ENCODE measurements at places on chromosomes 12 and 14.

DNA sequence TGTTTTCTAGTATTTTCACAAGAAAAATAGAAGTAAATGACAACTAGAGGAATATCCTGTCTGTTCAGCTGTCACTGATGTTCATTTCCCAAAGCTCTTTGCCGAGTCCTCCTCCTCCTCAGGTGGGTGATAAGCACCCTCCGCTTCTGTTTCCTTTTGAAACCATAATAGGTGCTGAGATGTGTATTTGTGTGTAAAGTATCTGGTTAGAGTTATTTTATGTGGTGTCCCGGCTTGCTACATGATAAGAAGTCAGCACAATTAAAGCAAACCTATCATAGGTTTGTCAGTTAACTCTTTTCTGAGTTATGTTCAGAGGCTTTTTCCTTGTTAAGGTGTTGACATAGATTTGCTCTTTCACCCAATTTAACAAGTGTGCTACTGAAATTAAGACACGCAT is 82.4 kb downstream of the PIWIL1 start:
- DNase-seq, result no peak

- DNase-seq, result no peak
Observed at GRCh38 chr14:76779221-76780057, 18.2 kb downstream of the VASH1 start.

- DNase-seq, result no peak
Observed at GRCh38 chr12:15633201-15633600, 156.0 kb downstream of the EPS8 start.

- DNase-seq, result no peak
Observed at GRCh38 chr14:38544776-38545175, 288.9 kb upstream of the CLEC14A start.

GRCh38 chr12:4471256-4471655 is 25.6 kb upstream of the FGF6 start:
- DNase-seq, result no peak

DNA sequence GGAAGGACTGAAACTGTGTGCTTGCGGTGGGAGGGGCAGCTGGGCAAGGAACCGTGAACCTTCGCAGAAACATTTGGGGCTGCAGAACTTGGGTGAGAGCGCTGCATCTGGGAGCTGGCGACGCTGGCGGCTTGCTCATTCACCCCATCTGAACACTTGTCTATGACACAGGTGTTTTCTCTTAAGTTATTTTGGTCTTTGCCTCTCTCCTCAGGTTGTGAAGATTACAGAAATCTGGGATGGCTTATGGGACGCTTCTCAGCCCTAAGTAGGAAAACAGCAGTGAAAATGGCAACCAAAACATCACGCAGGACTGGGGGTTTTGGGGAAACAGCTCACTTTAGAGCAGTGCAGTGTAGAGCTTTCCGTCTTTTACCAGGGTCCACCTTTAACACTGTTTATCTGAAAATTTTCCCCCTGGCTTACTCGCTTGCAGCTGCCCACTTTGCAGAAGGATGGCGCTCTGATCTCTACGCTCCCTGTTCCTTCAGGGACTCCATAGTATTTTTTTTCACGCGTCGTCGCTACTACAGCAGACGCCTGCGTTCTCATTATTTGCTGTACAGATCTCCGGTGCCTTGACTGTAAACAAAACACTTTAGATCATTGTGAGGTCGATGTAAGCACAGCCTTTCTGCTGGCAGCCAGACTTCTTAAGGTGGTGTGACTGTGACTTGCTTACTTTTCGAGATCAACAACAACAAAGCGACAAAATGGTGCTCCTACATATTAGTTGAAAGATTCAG is 2.7 kb upstream of the CDKN1B start:
- DNase-seq, result no peak

GRCh38 chr12:119699199-119699760 is 31.3 kb downstream of the PRKAB1 start:
- DNase-seq, result no peak

- DNase-seq, result no peak
Observed at GRCh38 chr12:34403706-34404376, 381.5 kb downstream of the ALG10 start.

- no peak for DNase-seq
Observed at GRCh38 chr12:38477340-38478090, 160.9 kb downstream of the ALG10B start.

DNA sequence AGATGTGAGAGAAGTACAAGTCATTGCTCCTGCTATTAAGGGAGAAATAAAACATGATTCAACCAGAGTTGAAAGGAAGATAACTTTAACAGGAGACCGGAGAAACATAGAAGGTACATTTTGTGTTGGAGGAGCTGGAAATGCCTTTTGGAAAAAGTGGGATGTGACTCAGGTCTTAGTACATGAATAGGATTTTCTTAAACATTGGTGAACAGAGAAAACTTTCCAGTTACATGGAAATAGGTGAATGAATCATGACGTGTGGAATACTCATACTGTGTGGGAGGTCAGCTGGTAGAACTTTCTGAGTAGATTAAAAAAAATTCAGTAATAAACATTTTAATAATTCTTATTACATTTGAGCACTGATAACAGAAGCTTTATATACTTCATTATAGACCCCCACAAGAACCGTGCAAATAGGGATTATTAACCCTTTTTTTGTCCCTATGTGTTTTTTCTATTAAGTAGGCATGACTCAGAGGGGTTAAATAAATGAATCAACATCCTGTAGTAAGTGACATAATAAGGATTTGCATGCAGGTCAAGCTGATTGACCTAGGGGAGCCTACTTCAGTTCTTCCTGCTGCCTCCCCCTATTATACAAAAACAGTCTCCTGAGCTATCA is 710.5 kb downstream of the NOVA1 start:
- no peak for DNase-seq

DNA sequence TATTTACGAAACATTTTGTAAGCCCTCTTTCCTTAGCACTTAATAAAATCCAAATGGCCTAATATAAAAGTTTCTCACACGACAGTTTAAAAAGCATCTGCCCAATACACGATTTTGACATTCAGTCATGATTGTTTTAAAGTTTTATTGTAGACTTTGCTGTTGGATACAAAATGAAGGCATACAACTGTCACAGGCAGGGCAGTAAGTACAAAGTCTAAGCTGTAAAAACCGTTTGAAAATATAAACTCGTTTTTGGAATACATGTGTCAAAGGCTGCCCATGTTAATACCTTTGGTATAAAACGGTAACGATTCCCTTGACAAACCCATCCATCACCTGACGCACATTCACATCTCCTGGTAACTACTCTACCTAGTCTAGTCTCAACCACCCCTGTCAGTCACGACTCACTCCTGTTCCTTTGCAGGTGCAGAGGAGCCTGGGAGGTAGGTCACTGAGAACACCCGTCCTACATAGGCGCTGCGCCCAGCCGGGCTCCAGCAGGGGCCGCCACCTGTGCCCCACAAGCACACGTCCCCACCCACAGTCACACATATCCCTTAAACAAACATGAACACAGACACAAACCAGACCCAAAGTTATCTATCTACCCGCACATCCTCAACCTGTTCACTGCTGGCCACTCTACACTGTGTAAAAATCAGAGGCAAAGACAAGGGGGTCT is 27.1 kb downstream of the KCTD10 start:
- DNase-seq, result no peak

DNA sequence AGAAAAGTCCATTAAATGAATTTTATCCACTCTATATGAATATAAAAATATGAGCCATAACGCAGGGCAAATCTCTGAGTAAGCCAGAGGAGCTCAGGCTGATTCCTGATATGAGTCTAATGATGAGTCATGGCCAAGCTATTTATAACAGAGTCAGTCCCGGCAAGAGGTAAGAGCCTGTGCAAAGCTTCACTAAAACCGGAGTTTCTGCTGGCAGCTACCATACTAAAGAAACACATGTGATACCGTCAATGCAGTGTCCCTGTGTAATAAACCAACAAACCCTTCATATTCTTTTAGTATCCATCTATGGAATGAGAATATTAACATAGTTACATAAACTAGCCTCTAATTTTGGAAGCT is 319.4 kb downstream of the KCNC2 start:
- DNase-seq, result no peak

- peak; percentile 22 for DNase-seq
Observed at GRCh38 chr14:51776102-51776894, 84.1 kb upstream of the GNG2 start.

DNA sequence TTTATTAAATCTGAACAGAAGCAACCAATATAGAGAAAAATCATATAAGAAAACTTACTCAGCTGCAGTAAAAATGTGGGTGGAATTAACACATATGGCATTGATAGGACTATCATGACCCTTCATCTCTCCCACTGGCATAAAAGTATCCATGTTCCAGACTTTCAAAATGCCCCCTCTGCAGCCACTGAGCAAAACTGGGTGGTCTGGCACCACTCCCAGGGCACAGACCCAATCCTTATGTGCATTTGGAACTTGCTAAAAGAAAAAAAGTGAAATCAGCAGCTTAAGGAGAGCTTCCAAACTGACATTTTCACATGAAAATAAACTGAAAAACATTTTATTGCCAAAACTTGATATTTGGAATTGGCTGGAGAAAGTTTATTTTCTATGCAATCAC is 141.5 kb downstream of the KIF21A start:
- DNase-seq, result no peak

GRCh38 chr12:60489071-60489470 is 893.2 kb downstream of the SLC16A7 start:
- no peak for DNase-seq

DNA sequence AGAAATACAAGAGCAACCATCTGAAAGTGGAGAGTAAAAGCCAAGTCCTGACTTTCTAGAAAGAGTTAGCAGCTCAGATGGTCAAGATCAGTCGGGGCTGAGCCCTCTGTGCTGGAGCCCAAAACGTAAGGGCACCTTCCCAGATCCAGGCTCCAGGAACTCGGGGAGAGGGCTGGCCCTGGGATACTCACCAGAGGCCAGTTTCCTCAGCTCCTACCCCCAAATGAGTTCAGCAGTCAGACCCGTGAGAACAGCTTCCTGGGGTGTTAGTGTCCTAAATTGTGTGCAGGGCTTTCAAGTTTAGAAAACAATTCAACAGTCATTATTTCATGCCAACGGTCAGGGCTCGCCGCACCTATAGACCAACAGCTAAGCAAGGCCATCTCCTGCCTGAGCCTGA is 147.6 kb upstream of the FKBP4 start:
- no peak for DNase-seq

GRCh38 chr14:22861651-22862050 is 9.9 kb upstream of the LRP10 start:
- DNase-seq, result no peak
